Prostate gland (tissue), 2 donors: ENCODE measurements at places on chromosomes 2 and 18. TPM values are rescaled to one million over a fixed set of nuclear protein-coding genes. Genes with fewer than 3 reads are reported as not detected.

GRCh38 chr18:54217624-54218023 is 6.8 kb downstream of the MBD2 start:
- no peak for DNase-seq

DNA sequence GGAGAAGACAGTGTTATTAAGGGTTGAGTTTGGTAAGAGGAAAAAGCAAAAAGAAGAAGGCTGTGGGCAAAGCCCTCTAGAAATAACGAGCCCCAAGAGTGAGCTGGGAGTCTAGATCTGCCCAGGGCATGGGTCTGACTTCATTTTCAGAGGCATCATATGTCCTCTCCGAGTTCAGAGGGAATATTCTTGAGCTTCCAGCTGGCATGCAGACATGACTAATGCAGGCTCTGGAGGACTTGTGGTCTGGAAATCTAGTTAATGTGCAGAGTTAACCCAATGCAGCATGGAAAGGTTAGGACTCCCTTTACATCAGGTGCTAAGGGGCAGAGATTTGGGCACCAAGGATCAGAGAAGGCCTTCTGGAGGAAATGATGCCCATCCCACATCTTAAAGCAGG is 7.3 kb downstream of the ACMSD start:
- DNase-seq = no peak

- DNase-seq = no peak
Observed at GRCh38 chr2:207467716-207468347, 61.9 kb upstream of the CREB1 start.

DNA sequence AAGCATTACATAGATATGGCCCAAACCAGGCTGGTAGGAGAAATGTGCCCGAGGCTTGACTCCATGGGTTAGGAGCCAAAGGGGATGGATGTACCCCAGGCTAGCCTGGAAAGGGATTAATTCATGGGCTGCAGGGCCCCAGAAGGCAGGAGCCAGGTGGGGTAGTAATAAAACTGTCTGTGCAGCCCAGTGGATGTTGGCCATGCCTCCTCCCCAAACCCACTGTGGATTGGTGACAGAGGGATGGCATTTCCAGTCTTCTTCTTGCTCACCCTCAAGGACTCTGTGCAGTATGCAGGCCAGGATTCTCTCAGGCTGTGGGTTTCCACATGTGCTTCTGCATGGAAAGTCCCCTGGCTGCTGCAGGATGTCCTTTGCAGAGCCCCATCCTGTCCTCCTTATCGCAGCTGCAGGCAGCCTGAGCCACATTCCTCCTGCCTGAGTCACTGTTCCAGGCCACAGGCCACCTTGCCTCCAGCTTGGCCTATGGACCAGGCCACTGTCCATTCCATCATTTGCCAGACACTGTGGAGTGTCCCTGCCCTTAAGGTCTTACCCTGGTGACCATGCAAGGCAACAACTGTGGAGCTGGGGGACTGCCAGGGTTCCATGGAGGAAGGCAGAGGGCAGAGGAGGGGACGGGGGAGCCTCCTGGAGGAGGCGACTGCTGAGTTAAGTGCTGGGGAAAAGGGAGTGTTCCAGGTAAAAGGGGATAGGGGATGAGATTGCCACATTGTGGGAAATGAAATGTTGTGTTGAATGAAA is 38.9 kb downstream of the INO80C start:
- DNase-seq = no peak

- DNase-seq = no peak
Observed at GRCh38 chr2:4561196-4561595, 857.8 kb downstream of the DCDC2C start.

GRCh38 chr2:1847846-1848598 is 103.7 kb upstream of the PXDN start:
- DNase-seq = no peak

- peak; percentile 17 for DNase-seq
Observed at GRCh38 chr2:236887531-236887930, 198.2 kb upstream of the COPS8 start.

DNA sequence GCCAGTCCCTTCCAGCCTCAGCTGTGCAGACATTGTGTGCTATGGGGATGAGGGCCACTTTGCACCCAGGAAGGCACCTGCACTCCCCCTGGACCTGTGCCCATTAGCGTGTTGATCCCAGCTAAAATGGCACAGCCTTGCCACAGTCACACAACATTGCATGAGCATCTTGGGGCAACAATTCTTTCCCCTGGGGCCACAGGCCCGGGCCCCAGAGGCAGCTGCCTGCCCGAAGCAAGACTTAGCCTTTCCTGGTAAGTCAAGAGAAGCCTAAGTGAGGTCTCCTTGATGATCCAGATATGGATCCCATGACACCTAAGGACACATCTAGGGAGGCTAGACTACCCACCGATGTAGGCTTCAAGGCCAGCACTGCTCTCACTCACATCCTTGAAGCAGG is 202.1 kb downstream of the BCL11A start:
- DNase-seq = no peak

DNA sequence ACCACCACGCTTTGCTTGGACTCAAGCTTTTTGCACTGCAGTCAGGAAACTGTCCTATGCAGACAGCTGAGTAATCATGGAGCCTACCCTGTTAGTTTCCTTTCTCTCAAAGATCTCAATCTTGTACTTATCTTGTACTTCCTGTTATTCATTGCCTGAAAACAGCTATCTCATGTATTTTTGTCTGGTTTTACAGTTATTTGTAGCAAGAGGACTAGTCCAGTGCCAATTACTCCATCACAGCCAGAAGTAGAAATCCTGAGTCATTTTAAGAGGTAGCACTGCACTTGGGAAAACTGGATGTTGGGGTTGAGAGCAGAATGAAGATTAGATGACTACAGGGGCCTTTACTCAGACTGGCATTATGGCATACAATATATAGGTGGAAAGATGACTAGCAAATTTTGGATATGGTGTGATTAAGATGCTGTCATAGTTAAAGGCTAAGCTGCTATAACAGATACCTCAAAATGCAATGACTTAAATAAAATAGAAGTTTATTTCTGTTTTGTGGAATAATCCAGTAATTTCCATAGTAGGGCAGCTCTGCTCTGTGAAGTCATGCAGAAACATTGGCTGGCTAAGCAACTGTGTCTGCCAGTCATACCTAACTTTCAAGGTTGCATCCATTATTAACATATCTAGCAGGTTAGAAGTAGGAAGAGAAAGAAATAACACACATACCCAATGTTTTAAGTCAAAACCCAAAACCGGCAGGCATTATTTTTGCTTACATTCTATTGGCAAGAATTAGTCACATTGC is 21.1 kb upstream of the CHMP3 start:
- no peak for DNase-seq

- DNase-seq = no peak
Observed at GRCh38 chr2:9230881-9231280, 24.3 kb downstream of the ASAP2 start.

- no peak for DNase-seq
Observed at GRCh38 chr2:200742426-200742825, 69.3 kb upstream of the BZW1 start.

DNA sequence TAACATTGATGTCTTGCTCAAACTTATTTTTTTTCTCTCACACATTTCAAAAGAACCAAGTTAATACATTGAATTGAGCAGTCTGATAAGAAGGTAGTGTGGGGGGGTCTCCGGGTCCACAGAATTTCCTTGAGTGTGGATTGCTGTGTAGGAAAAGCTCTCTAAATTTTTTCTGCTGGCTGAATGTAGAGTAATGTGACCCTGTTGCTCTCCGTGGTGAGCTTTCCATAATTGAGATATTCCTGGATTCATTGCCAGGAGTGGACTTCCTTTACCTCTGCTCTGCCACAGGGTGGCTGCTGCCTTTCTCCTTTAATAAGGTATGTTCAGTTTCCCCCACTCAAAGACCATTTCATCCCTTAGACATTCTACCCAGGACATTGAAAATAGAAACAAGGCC is 50.9 kb downstream of the PKP4 start:
- no peak for DNase-seq

GRCh38 chr2:18900691-18901141 is 311.3 kb upstream of the NT5C1B start:
- no peak for DNase-seq

DNA sequence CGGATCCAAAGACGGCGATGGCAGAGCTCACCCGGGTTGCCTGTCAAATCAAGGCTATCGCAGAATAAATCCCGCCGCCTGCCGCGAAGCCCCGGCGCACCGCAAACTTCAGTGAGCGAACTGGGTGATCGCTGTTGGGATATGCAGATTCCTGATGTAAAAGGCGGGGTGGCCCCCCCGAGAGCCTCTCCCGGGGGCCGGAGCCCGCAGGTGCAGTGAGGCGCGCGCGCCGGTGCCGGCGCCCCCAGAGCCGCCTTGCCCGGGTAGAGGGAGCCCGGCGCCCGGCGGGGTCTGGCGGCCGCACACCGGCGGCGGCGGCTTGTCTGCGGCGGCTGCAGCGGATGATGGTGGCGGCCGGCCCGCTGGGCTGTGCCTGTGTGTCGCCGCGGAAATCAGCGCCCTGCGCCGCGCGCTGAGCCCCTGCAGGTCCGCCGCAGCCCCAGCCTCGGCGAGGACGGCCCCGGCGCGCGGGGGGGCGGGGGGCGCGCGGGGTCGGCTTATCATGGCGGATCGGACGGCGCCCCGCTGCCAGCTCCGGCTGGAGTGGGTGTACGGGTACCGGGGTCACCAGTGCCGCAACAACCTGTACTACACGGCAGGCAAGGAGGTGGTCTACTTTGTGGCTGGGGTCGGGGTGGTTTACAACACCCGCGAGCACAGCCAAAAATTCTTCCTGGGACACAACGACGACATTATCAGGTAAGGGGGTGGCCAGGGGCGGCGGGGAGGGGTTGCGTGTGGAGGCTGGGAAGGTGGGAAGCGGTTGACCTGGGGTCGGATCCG is 1.3 kb downstream of the EML6 start:
- no peak for DNase-seq

DNA sequence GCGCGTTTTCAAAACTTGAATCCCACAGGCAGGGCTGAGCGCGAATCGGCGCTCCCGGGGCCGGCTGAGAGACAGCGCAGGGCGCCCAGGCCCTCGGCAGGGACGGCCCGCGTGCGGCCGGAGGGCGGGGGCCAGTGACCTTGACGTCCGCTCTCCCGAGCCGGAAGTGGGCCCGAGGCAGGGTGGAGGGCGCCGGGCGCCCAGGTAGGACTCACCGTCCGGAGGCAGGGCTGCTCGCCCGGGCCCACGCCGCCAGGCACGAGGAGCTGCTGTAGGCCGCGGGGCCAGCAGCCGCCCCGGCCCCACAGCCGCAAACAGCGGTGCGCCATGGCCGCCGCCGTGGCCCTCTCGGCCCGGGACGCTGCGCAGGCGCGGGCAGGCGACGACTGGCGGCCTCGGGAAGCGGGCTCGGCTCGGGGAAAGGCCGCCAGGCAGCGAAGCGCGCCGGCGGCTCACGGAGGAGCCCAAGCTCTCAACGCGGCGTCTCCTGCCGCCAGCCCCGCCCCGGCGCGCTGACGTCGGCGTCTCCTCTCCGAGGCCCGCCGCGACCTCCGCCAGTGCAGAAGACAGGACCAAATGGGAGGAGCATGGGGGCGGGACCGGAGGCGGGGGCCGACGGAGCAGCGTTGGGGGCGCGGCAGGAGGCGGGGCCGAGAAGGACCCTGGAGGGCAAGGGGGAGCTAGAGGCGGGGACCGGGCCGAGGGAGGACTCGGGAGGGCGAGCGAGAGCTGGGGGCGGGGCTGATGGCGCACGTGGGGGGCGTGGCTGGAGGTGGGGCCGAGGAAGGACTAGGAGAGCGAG is at the start of gene AFG3L2:
Gene AFG3L2, minus strand, starts transcription at position 474 of the 802 bp plus-strand sequence. Its CDS starts 145 bp downstream, at position 329.
- DNase-seq = peak; percentile 100

- DNase-seq = no peak
Observed at GRCh38 chr2:183269956-183270355, 145.7 kb downstream of the NUP35 start.

GRCh38 chr18:58060254-58060653 is 16.2 kb downstream of the NEDD4L start:
- no peak for DNase-seq

- no peak for DNase-seq
Observed at GRCh38 chr2:238379096-238379810, 47.5 kb upstream of the ASB1 start.

GRCh38 chr18:7301094-7301493 is 70.2 kb downstream of the LRRC30 start:
- DNase-seq = no peak

The TRIM43 gene
- total RNA-seq = 2.4 TPM

The GLI2 gene
- total RNA-seq = 16.4 TPM

The SCTR gene
- not detected for total RNA-seq

The CNDP2 gene
- 294 TPM for total RNA-seq

The SERPINB10 gene
- 0.55 TPM for total RNA-seq

The NIFK gene
- total RNA-seq = 57.7 TPM

The KHK gene
- 0.91 TPM for total RNA-seq

The CHST9 gene
- 19.3 TPM for total RNA-seq

The ITGB1BP1 gene
- total RNA-seq = 36.8 TPM

The MYCN gene
- 0.14 TPM for total RNA-seq

The FBXO36 gene
- total RNA-seq = 5.6 TPM

The RPRM gene
- total RNA-seq = 2.5 TPM
